Naive thymus-derived CD4-positive, alpha-beta T cell (primary cell): ENCODE measurements at places on chromosomes 2 and 18. TPM values are rescaled to one million over a fixed set of nuclear protein-coding genes. Genes with fewer than 3 reads are reported as not detected.

- DNase-seq, result peak; percentile 59
These were observed 14.2 kb upstream of the CXCR4 start for GRCh38 chr2:136131961-136132824.

- DNase-seq, result no peak
These were observed 28.5 kb upstream of the NAPG start for GRCh38 chr18:10497206-10497749.

GRCh38 chr2:125543968-125544514 lies 1111.9 kb upstream of the GYPC start:
- DNase-seq, result no peak

GRCh38 chr18:3207565-3207964 lies 12.2 kb downstream of the MYOM1 start:
- DNase-seq, result no peak

DNA sequence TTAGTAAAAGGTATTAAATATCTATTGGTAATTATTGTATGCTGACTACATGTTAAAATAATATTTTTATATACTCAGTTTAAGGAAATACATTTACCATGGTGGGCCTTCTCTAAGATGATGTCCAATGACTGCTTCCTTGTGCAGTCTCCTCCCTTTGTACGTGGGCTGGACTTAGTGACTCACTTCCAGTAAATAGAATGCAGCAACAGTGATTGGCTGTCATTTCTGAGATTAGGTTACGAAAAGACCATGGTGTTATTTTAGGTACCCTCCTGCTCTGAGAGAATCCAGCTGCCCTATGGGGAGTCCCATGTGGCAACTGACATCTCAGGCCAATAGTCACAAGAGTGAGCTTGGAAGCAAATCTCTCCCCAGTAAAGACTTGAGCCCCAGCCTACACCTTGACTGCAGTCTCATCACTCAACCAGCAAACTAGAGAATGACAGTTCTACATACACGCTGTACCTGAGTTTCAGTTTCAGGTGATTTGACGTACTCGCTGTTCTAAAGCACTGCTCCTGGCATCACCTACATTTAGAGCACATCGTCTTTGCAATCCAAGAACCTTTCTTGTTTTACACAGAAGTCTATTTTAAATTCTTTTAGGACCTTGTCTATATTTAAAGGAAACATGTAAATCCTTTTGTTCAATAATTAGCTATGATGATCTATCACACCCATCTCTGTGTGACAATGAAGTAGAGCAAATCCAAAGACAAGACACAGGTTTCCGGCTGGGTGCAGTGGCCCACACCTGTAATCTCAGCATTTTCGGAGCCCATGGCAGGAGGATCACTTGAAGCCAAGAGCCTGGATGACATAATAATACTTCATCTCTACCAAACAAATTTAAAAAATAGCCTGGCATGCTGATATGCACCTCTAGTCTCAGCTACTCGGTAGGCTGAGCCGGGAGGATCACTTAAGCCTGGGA lies 87.2 kb downstream of the COBLL1 start:
- no peak for DNase-seq

DNA sequence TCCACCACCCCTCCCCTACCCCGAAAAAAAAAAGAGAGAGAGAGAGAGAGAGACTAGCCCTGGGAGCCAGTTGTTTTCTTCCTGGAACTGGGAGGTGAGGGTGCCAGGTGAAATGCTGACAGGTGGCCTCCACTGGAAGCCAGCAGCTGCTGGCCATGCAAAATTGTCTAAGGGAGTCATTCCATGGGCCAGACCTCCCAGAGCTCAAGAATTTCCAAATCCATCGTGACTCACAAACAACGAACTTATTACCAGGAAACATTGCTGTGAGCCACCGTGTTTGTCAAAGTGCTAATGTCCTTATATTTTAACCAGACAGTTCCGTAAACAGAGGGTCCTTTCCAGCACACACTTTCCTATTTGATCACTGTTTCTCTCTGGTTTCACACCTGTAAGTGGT lies 68.5 kb upstream of the PID1 start:
- no peak for DNase-seq

- no peak for DNase-seq
These were observed 184.6 kb upstream of the ERBB4 start for GRCh38 chr2:212723226-212723625.

DNA sequence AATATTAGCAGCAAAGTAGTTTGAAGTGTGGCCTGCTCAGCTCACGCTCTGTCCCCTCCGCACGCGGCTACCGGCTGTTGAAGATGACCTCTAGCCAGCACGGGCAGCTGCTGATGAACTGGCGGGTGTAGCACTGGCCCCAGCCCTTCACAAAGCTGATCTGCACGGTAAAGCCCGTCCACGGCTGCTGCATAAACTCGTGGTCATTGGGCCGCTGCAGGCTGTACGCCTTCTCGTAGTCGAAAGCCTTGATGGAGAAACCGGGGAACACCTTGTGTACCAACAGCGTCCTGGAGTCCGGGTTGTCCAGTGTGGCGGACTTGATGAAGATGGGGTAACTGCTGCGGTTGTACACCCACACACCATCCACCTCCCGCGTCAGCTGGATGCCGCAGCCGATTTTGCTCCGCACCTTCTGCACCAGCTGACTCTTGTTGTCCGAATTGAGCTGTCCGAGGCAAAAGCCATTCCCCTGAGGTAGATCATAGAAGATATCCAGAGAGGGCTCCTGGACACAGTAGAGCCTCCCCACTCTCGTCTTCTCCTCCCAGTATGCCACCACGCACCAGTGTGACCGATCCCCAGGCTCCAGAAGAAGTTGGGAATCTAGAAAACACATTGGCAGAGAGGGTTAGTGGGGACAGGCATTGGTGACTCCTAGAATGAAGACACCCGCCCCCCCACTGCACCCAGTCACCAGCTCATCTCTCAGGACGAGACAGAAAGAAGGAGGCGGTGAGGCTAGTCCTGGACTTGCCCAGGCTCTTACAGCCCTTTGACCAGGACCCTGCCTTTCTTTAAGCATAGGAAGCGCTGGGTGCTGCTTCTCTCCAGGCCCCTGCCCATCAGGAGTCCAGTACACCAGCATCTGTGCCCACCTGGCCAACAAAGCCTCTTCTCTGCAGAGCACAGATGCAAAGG lies 29.2 kb downstream of the SMAD7 start:
- no peak for DNase-seq

GRCh38 chr2:8003462-8004075 lies 678.3 kb upstream of the ID2 start:
- DNase-seq, result no peak

GRCh38 chr2:130822766-130823165 lies 13.9 kb upstream of the ARHGEF4 start:
- DNase-seq, result no peak

GRCh38 chr2:20021405-20022009 lies 9.0 kb upstream of the MATN3 start:
- no peak for DNase-seq

Gene SLC16A14
- 0.14 TPM for polyA plus RNA-seq

Gene CKAP2L
- not detected for polyA plus RNA-seq

Gene TMEM185B
- polyA plus RNA-seq, result 19.6 TPM

Gene OTX1
- not detected for polyA plus RNA-seq
